GM04504 (cell line): ENCODE measurements at places on chromosomes 4 and X.

DNA sequence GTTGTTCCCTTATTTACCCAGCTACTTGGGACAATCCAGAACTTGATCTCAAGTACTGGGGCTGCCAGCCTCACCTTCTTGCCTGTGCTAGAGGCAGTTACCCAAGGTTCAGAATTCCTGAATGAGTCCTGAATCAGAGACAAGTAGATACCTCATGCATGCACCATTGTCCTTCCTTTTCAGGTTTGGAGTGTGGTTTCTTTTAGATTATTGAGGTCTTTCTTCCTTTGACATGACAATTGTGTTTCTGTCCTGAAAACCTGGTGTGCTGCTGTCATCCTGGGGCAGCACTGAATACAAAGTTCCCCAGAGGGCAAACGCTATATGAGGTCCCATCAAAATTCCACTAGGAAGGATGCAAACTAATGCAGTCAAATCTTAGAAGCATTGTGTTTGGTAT lies 3.5 kb downstream of the CXCL2 start:
- DNase-seq: no peak

GRCh38 chr4:23260511-23260910 lies 567.8 kb downstream of the GBA3 start:
- no peak for DNase-seq

DNA sequence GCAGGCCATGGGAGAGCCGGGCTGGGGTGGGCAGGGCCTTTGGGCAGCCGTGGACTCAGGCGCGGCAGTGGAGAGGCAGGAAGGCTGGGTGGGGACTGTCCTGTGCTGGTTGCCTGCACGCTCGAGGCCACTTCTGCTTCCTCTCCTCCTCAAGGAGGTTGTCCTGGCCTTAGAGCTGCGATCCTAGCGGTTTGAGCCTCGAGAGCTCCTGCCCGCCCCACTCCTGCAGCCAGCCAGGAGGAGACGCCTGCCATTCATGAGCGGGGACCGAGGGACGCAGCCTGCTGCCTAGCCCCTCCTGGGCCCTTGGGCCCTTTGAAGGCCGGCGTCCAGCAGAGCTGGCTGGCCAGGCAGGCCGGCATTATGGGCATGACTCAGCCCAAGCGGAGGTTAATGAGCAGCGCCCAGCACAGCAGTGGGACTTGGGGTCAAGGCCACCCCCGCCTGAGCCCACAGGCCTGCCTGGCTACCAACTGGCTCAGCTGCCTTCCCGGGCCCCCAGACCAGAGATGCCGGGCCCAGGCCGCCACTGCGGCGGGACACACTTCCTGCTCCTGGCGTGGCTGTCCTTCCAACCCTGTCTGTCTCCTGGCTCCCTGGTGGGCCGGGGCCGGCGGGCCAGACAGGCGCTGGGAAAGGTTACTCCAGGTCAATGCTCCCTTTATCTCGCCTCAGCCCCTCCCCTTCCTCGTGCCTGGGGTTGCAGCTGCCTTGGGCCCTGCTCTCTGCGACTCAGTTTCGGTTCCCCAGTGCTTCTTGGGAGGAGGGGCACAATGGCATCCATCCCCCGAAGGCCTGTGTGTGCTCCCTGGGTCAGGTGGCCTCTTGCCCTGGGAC lies 1.8 kb downstream of the ABCD1 start:
- DNase-seq: no peak

GRCh38 chrX:12153741-12154140 lies 15.5 kb downstream of the FRMPD4 start:
- no peak for DNase-seq

- DNase-seq: no peak
Observed at GRCh38 chr4:156029691-156030090, 76.0 kb upstream of the CTSO start.

- DNase-seq: no peak
Observed at GRCh38 chr4:69536558-69536957, 40.9 kb upstream of the UGT2B4 start.

- DNase-seq: no peak
Observed at GRCh38 chr4:67332627-67333026, 212.7 kb downstream of the CENPC start.

GRCh38 chr4:122259849-122260248 lies 107.7 kb downstream of the BLTP1 start:
- no peak for DNase-seq

GRCh38 chr4:11487868-11488544 lies 59.3 kb upstream of the HS3ST1 start:
- DNase-seq: no peak

DNA sequence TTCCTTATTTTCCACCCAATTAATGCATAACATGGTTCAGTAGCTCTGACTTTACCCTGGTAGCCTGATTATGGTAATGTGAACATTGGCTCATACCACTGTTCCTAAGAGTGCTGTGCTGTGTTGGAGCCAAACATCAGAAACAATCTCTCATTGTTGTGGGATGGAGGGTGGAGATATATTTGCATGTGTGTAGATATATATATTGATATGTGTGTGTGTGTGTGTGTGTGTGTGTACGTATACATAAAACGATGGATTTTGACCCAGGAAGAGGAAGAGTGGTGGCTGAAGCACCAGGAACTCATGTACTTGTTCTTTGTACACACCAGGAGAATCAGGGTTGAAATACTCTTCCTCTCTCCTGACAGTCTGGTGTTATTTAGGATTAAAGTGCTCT lies 247.7 kb downstream of the IL15 start:
- DNase-seq: no peak

DNA sequence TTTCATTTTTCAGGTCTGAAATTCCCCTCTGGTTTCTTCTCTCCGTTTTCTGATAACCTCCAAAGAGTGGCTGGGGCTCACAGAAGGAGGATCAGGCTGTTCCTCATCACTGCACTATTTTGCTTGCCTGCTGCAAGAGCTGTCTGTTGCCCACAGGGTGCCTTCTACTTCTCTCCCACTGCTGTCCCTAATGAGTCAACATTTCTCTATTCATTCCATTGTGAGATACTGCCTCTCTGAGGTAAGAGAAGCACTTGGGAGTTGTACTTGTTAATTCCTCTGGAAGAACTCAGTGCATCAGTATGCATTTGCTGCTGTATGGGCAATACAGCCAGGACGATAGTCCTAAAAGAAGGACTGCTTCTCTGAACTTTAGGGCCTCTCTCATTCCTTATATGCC lies 34.8 kb downstream of the CT47B1 start:
- DNase-seq: peak; percentile 26
